ENCODE measurements at places on chromosomes 12 and 14. TPM values are rescaled to one million over a fixed set of nuclear protein-coding genes. Genes with fewer than 3 reads are reported as not detected.

- DNase-seq = no peak
- H3K4me3 ChIP-seq = no peak overlapping the region
- no peaks in the 10 kb centered on the region for H3K4me1 ChIP-seq
- no peaks in the 10 kb centered on the region for H3K36me3 ChIP-seq
Measured at GRCh38 chr12:31220633-31221550, 105.1 kb downstream of the SINHCAF start.

- H3K4me3 ChIP-seq = peak overlapping the region; percentile 94
- peak overlapping the region; percentile 90 for H3K27ac ChIP-seq
- no peak for DNase-seq
- no peaks in the 10 kb centered on the region for H3K27me3 ChIP-seq
- H3K36me3 ChIP-seq = peaks cover 51% of the 10 kb centered on the region
Measured at GRCh38 chr14:23307687-23308644, 1.3 kb downstream of the BCL2L2 start.

The ADAM20 gene
- not detected for total RNA-seq

The PTPRO gene
- total RNA-seq = 0.22 TPM

Measured in K562 (cell line).